Trophoblast cell (in vitro differentiated cells and primary cell): ENCODE measurements at places on chromosomes 6 and 20.

DNA sequence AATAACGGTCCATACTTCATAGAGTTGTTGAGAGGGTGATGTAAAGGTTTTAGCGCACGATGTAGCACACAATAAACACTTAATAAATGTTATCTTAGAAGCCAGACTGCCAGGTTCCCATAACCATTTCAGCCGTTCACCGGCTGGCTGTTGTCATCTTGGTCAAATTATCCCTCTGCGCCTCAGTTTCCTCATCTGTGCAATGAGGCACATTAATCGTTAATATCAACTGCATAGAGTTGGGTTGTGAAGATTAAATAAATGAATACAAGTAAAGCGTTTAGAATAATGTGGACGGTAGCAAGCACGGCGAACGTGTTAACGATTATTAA is 432 bp upstream of the PSMF1 start:
- DNase-seq, result no peak
- H3K27me3 ChIP-seq, result no peaks in the 10 kb centered on the region
- H3K36me3 ChIP-seq, result peaks cover 9% of the 10 kb centered on the region
- H3K27ac ChIP-seq, result no peak overlapping the region
- H3K4me1 ChIP-seq, result peaks cover 10% of the 10 kb centered on the region

- no peaks in the 10 kb centered on the region for H3K27me3 ChIP-seq
- no peak overlapping the region for H3K27ac ChIP-seq
- peaks cover 3% of the 10 kb centered on the region for H3K4me1 ChIP-seq
- H3K36me3 ChIP-seq, result no peaks in the 10 kb centered on the region
Observed at GRCh38 chr6:10203651-10204050, 211.2 kb downstream of the TFAP2A start.

GRCh38 chr6:170160031-170160627 is 130.7 kb downstream of the DLL1 start:
- H3K27ac ChIP-seq, result no peak overlapping the region
- no peak overlapping the region for H3K4me3 ChIP-seq
- DNase-seq, result no peak
- H3K4me1 ChIP-seq, result no peaks in the 10 kb centered on the region
- H3K27me3 ChIP-seq, result no peaks in the 10 kb centered on the region

DNA sequence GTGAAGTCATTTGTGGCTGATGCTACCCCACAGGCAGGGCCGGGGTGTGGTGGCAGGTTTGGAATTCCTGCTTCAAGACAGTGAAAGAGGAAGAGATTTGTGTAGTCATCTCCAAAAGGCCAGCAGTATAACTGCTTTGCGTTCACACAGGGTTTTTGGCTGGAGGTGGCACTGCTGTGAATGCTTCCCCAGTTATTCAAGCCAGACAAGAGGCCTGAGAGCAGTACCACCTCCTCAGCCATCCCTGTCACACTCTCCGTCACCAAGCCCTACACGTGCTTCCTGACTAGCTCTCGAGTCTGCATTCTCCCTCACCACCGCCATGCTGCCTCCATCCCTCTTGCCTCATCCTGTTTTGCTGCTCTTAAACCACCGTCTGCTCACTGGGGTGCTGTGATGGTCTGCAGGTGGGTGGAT is 23.9 kb downstream of the ARMC2 start:
- H3K27me3 ChIP-seq, result no peaks in the 10 kb centered on the region
- peaks cover 5% of the 10 kb centered on the region for H3K4me1 ChIP-seq

GRCh38 chr6:157381631-157382621 is 936 bp downstream of the ZDHHC14 start:
- DNase-seq, result no peak
- H3K27me3 ChIP-seq, result no peaks in the 10 kb centered on the region
- H3K4me1 ChIP-seq, result peaks cover 3% of the 10 kb centered on the region
- H3K27ac ChIP-seq, result peak overlapping the region; percentile 34
- H3K4me3 ChIP-seq, result peak overlapping the region; percentile 96

DNA sequence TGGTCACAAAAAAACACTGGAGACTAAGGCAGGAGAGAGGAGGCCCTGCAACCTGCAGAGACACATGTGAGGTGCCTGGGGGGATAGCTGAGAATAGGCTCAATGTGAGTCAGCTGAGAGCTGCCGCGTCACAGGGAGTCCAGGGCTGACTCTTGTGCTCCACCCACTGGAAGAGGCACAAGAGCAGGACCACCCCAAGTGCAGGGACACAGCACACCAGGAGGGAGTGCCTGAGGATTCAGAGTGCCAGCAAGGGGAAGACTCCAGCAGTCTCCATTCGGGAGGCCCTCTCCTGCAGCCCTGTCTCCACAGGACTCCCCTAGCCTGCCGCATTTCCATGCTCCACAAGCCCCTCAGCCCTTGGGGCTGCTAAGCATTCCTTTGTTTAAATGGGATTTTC is 105.5 kb downstream of the HUS1B start:
- H3K4me1 ChIP-seq, result peaks cover 10% of the 10 kb centered on the region
- no peaks in the 10 kb centered on the region for H3K27me3 ChIP-seq
- no peak overlapping the region for H3K4me3 ChIP-seq
- no peaks in the 10 kb centered on the region for H3K36me3 ChIP-seq
- no peak for DNase-seq

DNA sequence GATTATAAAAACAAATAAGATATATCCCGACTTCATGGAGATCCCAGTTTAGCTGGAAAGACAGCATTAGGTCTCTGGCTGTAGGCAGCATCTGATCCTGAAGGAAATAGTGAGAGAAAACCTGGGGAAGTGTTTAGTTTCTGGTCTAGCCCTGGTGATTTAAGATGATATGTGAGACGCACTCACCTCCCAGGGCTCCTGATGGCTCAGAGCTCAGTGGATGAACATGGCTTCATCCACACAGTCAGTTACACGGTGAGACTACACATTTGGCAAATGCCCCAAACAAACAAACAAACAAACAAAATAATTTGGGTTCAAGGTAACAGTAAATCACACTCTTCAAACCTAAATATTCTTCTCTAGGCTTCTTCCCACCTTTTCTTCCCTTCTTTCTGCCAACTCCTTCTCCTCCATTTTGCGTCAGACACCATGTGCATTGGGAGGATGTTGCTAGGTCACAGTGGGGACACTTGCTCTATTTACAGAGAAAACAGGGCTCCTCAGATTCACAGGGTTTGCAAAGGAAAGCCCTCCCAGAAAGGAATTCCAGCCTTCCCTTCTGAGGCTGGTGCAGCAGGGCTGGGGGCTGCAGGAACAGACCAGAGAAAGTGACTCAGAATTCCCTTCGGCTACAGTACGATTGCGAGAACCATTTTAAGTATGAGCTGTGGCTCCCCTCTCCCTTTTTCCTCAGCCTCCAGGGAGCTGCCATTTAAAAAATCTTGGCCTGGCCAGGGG is 59.6 kb upstream of the SALL4 start:
- no peak overlapping the region for H3K4me3 ChIP-seq
- peak overlapping the region; percentile 38 for H3K27ac ChIP-seq
- no peaks in the 10 kb centered on the region for H3K27me3 ChIP-seq
- no peaks in the 10 kb centered on the region for H3K36me3 ChIP-seq
- H3K4me1 ChIP-seq, result peaks cover 8% of the 10 kb centered on the region

DNA sequence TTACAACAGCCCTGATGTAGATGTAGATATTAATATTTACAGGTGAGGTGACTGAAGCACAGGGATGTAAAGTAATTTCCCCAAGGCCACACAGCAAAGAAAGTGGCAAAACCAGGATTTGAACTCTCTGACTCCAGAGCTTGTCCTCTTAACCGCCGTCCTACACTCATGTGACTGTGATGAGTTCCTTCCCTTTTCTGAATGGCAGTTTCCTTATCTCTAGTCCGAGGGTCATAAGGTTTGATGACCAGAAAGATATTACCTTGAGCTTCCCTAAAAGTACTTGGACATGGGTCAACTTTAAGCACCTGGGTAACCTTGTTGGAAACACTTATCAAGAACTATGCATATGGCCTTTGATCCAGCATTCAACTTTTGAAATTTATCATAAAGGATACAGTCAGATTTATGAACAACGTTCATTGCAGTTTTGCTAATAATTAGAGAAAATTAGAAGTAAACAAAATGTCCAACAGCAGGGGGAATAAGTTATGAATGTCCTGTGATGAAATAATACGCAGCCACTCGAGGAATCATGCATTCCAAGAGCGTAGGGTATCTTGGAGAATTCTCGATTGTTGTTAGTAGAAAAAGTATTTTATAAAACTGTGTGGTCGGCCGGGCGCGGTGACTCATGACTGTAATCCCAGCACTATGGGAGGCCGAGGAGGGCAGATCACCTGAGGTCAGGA is 2.3 kb upstream of the TLDC2 start:
- no peak overlapping the region for H3K27ac ChIP-seq
- DNase-seq, result peak; percentile 45
- H3K4me1 ChIP-seq, result no peaks in the 10 kb centered on the region
- H3K27me3 ChIP-seq, result no peaks in the 10 kb centered on the region
- no peak overlapping the region for H3K4me3 ChIP-seq

DNA sequence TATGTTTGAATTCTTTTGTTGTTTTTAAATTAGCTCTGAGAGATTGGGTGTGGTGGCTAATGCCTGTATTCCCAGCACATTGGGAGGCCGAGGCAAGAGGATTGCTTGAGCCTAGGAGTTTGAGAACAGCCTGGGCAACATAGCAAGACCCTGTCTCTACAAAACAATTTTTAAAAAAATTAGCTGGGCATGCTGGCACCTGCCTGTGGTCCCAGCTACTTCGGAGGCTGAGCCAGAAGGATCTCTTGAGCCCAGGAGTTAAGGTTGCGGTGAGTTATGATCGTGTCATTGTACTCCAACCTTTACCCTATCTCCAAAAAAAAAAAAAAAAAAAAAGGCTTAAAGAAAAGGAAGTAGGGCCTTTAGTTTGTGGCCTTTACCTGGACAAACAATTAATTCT is 22.9 kb downstream of the DHX35 start:
- no peak overlapping the region for H3K27ac ChIP-seq
- peaks cover 1% of the 10 kb centered on the region for H3K36me3 ChIP-seq
- H3K4me3 ChIP-seq, result no peak overlapping the region
- peak; percentile 65 for DNase-seq
- H3K4me1 ChIP-seq, result no peaks in the 10 kb centered on the region

DNA sequence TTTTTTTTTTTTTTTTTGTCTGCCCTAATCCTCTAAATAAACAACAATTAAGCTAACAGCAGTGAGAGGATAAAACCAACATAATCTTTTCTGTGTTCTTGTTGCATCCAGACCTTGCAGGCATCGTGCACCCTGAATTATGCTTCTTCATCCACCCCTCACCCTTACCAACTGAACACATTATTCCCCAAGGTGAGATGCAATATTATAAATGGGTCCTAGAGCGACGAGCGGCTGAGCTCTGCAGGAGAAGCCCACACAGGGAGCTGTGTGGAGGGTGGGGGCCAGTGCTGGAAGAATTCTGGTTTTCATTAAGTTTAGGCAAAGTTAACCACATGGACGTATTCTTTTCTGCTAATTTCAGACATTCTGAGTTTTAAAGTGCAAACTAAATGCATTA is 32.2 kb upstream of the NXT1 start:
- DNase-seq, result no peak
- no peak overlapping the region for H3K27ac ChIP-seq
- no peak overlapping the region for H3K4me3 ChIP-seq
- H3K27me3 ChIP-seq, result no peaks in the 10 kb centered on the region
- no peaks in the 10 kb centered on the region for H3K4me1 ChIP-seq

DNA sequence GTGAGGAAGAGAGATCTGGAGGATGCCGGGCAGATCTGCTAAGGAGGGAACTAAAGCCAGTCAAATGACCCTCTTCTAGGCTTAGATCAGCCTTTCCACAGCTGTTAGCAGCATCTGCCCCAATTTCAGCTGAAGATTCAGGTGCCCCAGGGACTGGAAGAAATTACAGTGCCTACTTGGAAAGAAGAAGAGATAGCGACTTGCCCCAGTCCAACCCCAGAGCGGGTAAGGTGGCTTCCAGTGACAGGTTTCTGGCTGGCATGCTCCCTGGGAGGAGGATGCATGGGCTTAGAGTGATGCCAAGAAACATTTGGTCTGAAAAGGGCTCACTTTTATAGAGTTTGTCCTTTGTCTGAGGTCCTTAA is 620 bp downstream of the TJAP1 start:
- peak overlapping the region; percentile 81 for H3K4me3 ChIP-seq
- H3K36me3 ChIP-seq, result no peaks in the 10 kb centered on the region
- no peak overlapping the region for H3K27ac ChIP-seq
- peaks cover 7% of the 10 kb centered on the region for H3K4me1 ChIP-seq
- DNase-seq, result no peak

DNA sequence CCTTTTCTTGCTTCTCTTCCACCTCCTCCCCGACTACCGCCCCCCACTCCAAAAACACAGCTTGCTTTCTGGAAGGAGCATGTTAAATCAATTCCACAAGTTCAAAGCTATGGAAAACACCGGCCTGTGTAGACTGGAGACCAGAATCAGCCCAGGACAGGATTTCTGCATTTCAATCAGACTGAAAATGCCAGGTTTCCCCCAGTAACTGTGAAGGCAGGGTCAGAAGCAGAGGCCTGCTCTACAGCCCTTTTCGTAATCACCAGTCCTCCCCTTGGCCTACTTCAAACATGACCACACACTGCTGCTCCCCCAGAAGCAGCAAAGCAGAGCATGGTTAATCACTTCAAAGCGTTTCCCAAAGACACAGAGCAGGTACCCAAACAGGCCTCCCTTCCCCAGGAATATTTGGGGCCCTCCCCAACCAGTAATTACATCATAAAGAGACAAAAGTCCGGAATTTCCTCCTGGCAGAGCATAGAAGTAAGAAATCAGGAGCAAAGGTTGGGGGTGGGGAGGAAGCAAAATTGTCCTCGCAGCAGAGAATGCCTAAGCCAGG is 38.4 kb downstream of the ZMYND8 start:
- peak overlapping the region; percentile 99 for H3K27ac ChIP-seq
- no peaks in the 10 kb centered on the region for H3K36me3 ChIP-seq
- H3K4me1 ChIP-seq, result peaks cover 62% of the 10 kb centered on the region
- DNase-seq, result no peak
- no peak overlapping the region for H3K4me3 ChIP-seq
- H3K27me3 ChIP-seq, result no peaks in the 10 kb centered on the region

DNA sequence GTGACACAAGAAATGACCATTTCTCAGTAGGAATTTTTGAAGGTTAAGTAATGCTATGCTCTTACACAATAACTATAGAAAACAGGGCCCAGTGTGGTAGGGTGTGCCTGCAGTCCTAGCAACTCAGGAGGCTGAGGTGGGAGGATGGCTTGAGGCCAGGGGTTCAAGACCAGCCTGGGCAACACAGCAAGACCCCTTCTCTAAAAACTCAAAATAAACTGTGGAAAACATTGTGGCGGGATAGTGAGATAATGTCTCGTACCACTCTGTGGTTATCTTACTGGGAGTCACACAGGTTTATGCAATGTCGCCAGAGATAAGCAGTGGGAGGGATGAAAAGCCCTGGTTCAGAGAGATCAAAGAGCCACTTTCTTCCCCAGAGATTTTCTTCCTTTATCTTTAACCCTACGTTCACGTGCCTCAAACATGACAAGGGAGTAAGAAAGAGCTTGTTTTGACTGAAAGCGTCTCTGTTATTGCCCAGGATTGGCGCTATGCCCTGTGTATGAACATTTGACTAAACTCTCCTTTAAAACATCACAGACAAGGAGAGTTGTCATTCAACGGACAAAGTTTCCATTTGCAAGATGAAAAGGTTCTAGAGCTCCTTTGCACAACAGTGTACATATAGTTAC is 13.9 kb downstream of the GCM1 start:
- no peaks in the 10 kb centered on the region for H3K27me3 ChIP-seq
- no peak for DNase-seq
- no peaks in the 10 kb centered on the region for H3K4me1 ChIP-seq
- no peaks in the 10 kb centered on the region for H3K36me3 ChIP-seq
